ENCODE measurements at places on chromosomes 4 and X.

DNA sequence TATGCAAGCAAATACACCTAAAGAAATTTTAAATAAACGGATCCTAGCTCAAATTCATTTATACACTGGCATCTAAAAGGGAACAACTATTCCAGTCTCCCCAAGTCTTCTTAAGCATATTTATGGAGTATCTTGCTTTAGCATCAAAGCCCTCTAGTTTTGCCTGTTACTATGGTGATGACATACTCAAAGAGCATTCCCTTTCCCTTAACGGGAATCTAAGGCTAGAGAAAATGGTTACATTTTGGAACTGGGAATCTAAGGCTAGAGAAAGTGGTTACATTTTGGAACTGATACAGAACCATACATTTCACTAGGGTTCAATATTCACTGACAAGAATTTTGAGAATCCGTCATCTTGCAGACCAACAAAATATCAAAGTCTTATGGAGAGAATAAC, 271.2 kb downstream of the CHIC1 start:
- no peak for DNase-seq

GRCh38 chrX:6465756-6466155, 69.2 kb downstream of the VCX3A start:
- no peak for DNase-seq

DNA sequence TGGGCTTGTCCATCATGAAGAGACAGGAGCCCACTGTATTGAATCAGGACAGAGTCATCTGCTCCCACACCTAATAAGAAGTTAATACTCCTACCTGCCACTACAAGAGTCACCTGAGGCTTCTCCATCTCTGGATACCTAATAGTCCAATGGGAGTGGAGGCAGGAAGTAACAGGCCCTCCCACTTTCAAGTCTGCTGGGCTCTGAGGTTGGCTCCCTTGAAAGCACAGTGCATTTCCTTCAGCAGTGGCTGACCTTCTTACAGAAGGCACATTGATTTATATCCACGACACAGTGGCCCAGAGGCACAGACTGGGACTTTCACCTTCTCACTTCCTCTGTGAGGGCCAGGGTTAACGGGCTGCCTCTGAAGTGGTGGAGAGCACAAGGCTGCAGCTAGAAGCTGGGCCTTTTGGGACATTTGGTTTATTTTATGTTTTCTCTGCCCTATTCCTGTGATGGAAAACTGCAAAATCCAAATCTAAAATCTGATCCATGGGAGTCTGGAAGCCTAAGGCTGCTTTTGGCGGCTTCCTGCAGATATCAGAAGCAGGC, 38.1 kb downstream of the FRG2 start:
- DNase-seq, result no peak

DNA sequence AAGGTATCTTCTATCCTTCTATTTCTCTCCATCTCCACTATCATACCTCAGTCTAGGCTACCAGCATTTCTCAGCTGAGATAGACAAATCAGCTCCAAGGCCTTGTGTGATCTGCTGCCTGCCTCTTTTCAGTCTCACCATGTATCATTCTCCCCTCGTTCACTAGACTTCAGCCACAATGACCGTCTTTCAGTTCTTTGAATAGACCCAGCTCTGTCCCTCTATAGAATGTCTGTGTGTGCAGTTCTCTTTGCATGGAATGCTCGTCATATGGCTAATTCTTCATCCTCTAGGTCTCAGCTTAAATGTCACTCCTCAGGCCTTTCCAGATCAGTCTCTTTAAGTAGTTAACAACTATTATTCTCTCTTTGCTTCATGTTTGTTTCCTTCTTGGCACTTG, 6.5 kb downstream of the IGBP1 start:
- DNase-seq, result no peak

- no peak for DNase-seq
Measured at GRCh38 chr4:146121757-146122156, 53.8 kb upstream of the LSM6 start.

DNA sequence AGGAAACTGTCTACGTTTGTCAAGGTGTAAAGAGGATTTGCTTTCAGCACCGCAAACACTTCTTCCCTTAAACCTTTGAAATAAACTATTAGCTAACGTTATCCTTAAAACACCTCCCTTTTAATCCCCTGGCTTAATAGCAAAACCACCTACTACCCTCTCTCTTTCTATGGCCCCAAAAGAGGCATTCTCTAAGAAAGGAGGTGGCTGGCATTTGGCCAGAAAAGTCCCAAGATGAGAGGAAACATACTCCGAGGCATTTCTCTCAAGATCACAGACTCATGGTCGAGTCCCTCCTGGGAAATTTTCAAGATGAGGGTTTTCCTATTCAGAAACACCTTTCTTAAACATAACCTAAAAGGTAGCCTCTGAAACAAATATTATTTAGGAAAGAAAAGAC, 60.6 kb upstream of the VCX3B start:
- no peak for DNase-seq

- DNase-seq, result no peak
Measured at GRCh38 chr4:168710353-168710946, 213.6 kb downstream of the PALLD start.

DNA sequence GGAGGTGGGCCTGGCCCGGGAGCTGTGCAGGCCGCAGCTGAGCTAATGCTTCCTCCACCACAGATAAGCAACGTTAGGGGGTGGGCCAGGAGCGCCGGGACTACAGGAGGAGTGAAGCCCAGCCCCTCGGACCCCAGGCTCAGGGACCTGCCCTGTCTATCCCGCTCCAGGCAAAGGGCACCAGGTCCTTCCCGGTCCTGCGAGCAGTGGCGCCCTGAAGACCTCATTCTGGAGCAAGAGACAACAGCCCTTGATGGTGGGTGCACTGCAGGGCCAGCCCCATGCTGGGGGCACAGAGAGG, 730 bp upstream of the TREX2 start:
- no peak for DNase-seq

GRCh38 chrX:118983513-118983912, 9.1 kb downstream of the LONRF3 start:
- DNase-seq, result no peak

DNA sequence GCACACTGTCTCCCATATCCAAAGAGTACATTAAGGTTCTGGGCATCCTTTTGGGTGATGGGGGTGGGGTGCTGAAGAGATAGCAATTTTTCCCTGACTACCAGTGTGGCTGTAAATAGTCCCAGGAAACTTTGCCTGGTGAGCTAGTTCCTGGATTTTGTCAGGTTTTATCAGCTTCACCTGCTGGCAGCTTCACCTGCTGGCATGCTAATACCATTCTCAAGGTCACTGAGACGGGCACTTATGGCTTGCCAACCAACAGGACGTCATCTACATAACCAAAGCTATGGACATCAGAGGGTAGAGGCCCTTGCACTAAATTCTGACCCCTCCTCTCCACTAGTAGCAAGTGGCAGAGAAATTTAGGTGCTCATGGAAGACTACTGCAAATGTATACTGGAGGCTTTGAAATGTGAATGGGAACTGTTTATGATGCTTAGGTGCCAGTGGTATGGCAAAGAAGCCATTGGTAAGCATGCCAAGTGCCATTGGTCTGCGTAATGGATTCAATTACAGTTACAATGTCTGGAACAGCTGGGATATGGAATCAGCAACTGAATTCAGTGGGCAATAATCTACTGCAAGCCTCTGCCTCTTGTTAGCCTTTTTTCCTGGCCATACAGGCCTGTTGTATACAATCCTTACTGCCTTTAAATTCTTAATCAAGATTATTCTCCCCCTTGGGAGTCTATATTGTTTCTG, 71.6 kb upstream of the SH3RF1 start:
- no peak for DNase-seq

DNA sequence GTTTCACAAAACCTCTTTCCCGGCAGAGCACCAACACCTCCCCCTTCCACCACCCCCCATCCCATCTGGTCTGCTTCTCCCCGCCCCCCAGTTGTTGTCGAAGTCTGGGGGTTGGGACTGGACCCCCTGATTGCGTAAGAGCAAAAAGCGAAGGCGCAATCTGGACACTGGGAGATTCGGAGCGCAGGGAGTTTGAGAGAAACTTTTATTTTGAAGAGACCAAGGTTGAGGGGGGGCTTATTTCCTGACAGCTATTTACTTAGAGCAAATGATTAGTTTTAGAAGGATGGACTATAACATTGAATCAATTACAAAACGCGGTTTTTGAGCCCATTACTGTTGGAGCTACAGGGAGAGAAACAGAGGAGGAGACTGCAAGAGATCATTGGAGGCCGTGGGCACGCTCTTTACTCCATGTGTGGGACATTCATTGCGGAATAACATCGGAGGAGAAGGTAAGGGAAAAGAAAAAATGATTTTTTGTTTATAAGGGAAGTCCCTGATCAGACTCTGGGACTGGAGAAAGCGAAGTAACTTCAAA, at the start of gene PDGFRA:
Gene PDGFRA (plus strand): TSS at position 333 of the 541 bp plus-strand sequence. CDS start 29,476 bp downstream, outside the sequence.
- no peak for DNase-seq

DNA sequence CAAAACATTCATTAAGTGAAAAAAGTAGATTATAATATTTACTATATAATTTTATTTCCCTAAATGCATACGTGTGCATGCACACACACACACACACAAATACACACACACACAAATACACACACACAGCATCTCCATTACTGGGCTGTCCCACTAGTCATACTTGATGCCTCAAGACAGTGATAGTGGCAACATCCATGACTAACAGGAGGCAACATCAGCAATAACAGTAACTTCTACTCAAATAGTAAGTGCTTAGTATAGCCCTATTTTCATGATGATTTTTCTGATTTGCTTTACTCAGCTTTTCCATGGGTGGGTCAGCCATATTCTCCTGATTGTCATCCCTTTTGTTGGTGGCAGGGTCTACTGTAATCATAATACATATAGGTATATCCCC, 325.9 kb upstream of the TEX13C start:
- no peak for DNase-seq

- DNase-seq, result no peak
Measured at GRCh38 chr4:7384929-7385890, 49.5 kb downstream of the PSAPL1 start.

GRCh38 chr4:174320494-174321199, 36.9 kb downstream of the CEP44 start:
- DNase-seq, result no peak

DNA sequence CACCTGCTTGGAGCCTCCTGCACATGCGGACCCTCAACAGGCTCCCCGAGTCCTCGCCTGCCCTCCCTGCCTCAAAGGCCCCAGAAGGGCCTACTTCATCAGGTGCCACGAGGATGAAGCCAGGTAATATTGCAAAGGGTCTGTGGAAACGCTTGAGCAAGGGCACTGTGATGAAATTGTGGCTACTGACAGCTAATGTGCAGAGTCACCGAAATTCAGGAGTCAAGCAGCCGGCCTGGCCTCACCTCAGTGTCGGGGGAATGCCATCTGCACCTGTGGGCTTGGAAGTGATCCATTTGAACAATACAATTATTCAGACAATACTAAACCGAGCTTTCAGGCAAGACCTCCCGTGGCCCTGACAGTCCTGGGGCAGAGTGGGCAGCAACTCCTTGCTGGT, 3.1 kb upstream of the FGFR3 start:
- DNase-seq, result no peak

DNA sequence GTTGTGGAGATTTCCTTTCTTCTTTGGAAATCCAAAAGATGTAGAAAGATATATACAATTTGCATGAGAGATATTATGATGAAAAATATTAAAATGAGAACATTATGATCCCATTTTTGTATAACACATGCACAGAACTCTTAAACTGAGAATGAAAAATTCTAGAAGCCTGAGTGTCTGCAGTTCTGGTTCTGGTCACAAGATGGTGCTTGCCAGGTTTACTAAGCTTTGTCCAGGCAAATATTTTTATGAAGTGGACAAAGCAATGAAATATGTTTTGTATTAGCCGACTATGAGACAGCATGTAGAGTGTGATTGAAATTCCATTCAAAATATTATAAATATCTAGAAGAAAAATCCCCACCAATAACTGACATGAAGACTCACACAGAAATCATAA, 2.2 kb downstream of the PWWP3B start:
- DNase-seq, result no peak

DNA sequence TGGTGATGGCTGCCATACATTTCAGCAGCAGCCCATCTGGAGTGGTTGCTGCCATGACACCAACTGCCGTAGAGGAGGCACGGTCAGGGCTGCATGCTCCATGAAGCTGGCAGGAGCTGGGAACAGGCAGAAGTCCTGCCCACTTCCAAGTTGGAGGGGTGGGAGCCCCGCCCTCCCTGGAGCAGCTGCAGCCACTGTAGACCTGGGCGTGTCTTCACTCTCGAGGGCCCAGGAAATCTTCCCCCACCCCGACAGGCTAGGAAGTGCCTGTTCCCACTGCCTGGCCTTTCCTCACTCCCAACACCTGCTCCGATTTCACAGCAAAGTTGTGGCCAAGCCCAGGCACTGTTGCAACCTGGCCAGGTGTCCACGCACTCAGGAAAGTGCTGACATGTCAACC, 42.3 kb downstream of the NALF2 start:
- no peak for DNase-seq

- DNase-seq, result no peak
Measured at GRCh38 chr4:90099812-90100211, 27.4 kb upstream of the CCSER1 start.

DNA sequence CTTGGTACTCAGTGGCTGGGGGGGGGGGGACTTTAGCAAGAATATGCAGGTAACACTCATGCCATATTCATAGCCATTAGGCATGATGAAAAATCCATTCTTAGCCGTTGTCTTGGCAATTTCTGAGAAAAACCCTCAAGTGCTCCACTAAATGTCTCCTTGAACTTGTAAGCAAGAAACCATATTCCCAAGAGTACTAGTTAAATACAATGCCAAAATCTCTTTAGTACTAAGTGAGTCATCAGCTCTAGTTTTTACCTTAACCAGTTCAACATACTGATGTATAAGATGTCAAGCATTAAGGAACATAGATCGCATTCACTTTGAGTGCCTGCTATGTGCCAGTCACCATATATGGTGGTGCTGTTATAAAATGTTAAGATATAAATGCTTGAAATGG, 27.5 kb downstream of the UBE2D3 start:
- DNase-seq, result no peak

DNA sequence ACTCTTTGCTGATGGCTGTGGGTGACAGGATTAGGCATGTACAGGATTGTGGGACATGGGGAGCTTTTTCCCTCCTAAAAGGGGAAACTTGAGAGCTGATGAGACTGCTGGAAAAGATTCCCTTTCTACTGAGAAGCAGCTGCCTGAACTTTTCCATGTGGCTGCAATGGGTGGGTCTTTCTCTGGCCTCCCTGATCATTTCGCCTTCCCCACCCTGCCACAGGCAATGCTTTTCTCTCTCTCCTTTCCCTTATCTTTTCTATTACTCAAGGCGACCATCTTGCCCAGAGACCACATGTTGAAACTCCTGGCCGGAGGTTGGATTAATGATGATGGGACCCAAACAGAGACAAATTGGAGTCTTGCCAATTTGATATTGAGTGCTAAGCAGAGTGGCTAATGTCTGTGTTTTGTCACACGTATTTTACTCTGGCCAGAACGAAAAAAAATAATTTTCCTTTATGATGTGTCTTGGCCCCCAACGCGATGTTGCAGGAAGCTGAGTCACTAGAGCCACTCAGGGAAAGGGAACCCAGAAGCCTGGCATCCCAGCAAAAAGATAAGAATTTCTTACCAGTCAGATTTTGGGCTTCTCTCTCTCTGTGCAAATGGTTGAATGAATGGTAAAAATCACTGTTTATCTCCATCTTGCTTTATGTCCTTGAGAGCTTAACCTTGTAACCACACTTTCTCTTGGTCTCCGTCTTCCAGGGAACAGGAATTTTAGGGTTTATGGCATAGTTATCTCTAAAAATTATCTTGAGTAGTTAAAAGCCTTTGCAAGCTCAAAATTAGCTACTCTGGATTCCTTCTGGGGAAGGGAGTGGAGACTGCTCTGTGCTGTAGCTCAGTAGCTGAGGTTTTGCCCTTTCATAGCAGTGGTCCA, 19.4 kb upstream of the ATP8A1 start:
- no peak for DNase-seq

- no peak for DNase-seq
Measured at GRCh38 chr4:70741867-70742658, 20.3 kb downstream of the RUFY3 start.

Data from stimulated activated CD8-positive, alpha-beta memory T cell treated with anti-CD3 and anti-CD28 coated beads, Interleukin-4, amount 100 ng/mL, for 1 hour (primary cell).